Activated CD4-positive, alpha-beta T cell treated with anti-CD3 and anti-CD28 coated beads, Interleukin-2, amount 10 ng/mL, durations not matched to agents 24 days and 14 days (primary cell): ENCODE measurements at places on chromosomes 1 and 21.

GRCh38 chr1:152408664-152409063, 5.4 kb downstream of the CRNN start:
- H3K27me3 ChIP-seq, result peaks cover 16% of the 10 kb centered on the region
- H3K36me3 ChIP-seq, result no peaks in the 10 kb centered on the region
- H3K4me1 ChIP-seq, result no peaks in the 10 kb centered on the region

DNA sequence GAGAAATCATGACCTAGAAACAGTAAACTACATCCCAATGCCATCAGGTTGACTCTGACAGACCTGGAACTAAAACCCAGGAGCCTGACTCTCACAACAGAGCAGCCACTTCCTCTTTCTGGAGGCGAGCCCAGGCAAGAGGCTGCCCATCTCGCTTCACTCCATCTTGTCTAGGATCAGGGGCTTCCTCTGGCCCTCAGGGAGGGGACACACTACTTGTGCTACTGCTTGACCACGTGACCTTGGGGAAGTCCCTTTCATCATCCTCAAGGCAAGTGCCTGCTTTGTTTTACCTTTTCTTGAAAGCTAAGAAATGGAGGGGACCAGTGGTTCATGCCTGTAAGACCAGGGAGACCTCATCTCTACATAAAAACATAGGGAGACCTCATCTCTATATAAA, 2.6 kb upstream of the TENT5B start:
- H3K4me3 ChIP-seq, result no peak overlapping the region
- H3K4me1 ChIP-seq, result peaks cover 3% of the 10 kb centered on the region
- no peaks in the 10 kb centered on the region for H3K36me3 ChIP-seq

DNA sequence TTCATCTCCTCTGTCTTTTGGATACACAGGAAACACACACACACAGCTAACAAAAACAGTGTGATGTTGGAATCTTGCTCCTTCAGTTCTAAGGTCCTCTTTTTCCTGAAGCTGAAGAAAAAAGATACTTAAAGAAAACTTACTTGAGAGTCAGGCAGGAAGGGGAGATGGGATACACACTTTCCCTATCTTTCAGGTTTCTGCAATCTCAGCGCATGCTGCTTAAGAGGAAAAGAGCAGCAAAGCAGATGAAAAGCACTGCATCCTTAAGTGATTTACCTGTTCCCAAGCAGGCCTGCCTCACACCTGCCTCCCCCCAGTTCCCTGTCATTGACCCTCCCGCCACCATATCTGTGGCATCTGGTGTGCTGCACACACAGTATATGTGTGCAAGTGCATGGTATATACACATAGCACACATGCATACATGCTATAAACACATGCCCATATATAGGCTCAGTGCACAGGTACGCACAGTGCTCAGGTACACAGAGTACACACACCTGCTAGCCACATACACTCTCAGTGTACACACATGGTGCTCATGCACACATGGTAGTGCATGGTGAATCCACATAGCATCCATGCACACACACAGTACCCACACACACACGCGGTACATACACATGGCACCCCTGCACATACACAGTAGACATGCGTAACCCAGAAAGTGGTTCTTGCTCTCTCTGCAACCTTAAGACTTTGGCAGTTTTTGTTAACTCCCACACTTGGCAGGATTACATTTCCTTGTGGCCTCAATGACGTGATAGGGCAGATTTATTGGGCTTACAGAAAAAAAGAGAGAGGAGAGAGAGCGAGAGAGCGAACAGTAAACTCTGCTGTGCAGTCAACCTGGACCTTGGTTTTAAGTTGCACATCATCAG, 166.9 kb downstream of the TOMM20 start:
- peak; percentile 70 for DNase-seq
- H3K36me3 ChIP-seq, result peaks cover 7% of the 10 kb centered on the region
- H3K27ac ChIP-seq, result peak overlapping the region; percentile 97
- peak overlapping the region; percentile 79 for H3K4me3 ChIP-seq

DNA sequence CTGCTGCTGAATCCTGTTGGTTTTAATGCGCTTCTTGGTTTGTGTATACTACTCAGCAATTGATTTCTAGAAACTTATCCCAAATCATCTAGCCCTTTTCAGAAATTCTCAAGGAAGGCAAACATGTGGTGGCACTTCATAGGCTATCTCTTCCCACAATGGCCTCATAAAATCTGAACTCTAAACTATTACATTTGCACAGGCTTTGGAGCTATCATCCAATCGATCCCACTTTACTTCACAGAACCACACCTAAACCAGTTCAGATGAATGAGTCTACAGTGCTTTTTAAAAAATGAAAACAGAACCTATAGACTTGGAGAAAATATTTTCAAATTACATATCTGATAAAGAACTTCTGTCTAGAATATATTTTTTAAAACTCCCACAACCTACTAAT, 6.9 kb downstream of the STYXL2 start:
- H3K27ac ChIP-seq, result no peak overlapping the region
- H3K4me3 ChIP-seq, result no peak overlapping the region
- no peaks in the 10 kb centered on the region for H3K36me3 ChIP-seq
- H3K27me3 ChIP-seq, result peaks cover 8% of the 10 kb centered on the region

DNA sequence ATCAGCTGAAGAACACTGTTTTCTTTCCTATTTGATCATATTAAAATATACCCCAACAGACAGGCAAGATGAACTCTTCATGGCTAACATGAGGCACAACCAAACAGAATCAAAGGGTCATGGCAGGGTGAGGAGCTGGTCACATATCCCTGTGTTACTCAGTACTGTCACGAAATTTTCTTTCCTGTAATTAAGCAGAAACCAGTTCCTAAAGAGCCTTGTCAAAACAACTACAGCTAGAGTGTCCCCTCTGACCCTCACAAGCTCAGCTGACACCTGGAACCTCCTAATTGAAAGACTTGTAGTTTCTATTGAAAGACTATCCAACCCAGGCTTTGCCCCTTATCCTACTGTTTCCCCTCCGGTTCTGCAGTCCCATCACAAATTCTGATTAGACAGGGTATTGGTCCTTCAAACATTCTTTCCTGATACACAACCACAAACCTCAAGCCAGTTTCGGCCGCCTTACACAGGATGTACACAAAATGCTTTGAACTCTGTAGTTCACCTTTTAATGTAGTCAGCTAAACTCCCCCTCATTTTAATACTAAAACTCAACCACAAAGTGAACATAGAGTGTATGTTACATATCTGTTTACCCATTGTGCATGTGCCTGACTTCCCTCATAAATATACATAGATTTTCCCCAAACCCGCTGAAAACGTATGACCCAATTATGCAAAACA, 651.9 kb downstream of the MRPL39 start:
- no peak for DNase-seq
- no peaks in the 10 kb centered on the region for H3K4me1 ChIP-seq
- no peaks in the 10 kb centered on the region for H3K27me3 ChIP-seq
- no peak overlapping the region for H3K4me3 ChIP-seq
- H3K27ac ChIP-seq, result no peak overlapping the region
- H3K36me3 ChIP-seq, result no peaks in the 10 kb centered on the region

DNA sequence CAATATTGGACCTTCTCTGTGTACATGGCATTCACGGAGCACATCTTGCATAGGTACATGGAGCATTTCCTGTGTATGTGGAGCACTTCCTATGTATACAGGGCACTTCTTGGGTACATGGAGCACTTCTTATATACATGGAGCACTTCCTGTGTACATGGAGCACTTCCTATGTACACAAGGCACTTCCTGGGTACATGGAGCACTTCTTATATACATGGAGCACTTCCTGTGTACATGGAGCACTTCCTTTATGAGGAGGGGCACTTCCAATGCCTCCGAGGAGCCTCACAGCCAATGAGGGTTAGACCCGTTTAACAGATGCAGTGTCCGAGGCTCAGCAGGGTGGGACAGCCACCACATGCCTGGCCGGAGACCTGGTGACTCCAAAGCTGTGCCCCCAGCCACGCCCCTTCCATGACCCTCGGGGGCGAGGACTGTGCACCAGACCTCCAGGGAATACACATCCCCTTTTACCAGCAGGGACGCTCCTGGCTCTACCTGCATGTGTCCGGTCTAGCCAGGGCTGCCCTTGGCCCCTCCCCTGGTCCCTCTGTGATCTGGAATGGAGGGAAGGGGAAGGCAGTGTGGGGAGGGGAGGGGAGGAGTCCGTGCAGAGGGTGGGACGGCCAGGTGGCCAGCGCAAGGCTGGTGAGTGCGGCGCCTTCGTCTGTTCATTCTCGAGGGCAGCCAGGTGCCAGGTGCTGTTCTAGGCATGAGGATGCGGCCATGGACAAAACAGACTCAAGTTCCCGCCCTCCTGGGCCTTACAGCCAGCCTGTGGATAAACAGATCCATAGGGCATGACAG, 195.1 kb upstream of the TMEM51 start:
- no peaks in the 10 kb centered on the region for H3K27me3 ChIP-seq
- H3K27ac ChIP-seq, result no peak overlapping the region
- H3K4me3 ChIP-seq, result no peak overlapping the region
- H3K36me3 ChIP-seq, result no peaks in the 10 kb centered on the region
- H3K4me1 ChIP-seq, result no peaks in the 10 kb centered on the region

GRCh38 chr1:66261364-66261763, 272.6 kb upstream of the SGIP1 start:
- H3K4me3 ChIP-seq, result peak overlapping the region; percentile 39
- peaks cover 54% of the 10 kb centered on the region for H3K4me1 ChIP-seq
- no peaks in the 10 kb centered on the region for H3K27me3 ChIP-seq

DNA sequence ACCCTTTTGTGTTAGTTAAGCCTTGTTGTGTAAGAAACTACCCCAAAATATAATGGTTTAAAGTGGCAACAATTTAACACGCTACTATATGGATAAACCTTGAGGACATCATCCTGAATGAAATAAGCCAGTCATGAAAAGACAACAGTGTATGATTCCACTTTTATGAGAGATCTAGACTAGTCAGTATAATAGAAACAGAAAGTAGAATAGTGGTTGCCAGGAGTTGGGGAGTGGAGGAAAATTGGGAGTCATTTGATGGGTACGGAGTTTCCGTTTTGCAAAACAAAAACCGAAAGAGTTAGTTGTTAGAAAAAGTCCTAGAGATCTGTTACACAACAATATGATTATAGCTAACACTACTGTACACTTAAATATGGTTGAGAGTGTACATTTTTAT, 16.0 kb upstream of the CHIA start:
- peak overlapping the region; percentile 1 for H3K27ac ChIP-seq
- peak; percentile 68 for DNase-seq
- peak overlapping the region; percentile 8 for H3K4me3 ChIP-seq
- peaks cover 28% of the 10 kb centered on the region for H3K27me3 ChIP-seq

GRCh38 chr1:115505148-115505571, 136.6 kb upstream of the VANGL1 start:
- DNase-seq, result no peak
- no peak overlapping the region for H3K4me3 ChIP-seq
- no peak overlapping the region for H3K27ac ChIP-seq
- peaks cover 10% of the 10 kb centered on the region for H3K27me3 ChIP-seq
- H3K36me3 ChIP-seq, result no peaks in the 10 kb centered on the region
- H3K4me1 ChIP-seq, result no peaks in the 10 kb centered on the region

DNA sequence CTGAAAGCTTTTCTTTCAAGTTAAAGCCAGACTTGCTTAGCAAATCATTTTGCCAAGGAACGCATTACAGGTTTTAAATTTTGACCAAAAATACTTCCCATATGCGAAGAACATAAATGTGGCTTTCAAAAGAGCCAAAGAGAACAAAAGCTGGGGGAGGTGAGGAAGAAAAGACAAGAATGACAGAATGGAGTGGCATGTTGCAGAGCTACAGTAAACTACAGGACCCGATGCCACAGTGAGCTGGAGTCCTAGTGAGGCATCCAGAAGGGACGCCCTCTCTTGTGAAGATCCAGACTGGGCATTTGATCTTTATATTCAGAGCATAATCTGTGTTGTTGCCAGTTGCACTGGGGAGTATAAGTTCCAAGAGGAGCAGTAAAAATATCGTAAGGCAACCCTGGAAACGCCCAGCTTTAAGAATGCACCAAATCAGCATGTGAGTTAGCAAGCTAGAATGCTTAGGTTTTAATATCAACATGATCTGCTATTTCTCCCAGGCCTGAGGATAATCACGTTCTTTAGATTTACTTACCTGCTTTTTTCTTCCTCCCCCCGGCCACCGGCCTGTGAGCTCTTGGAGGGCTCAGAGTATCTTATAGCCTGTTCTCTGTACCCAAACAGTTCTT, 48.4 kb upstream of the HOOK1 start:
- no peak overlapping the region for H3K27ac ChIP-seq
- no peak overlapping the region for H3K4me3 ChIP-seq
- no peaks in the 10 kb centered on the region for H3K4me1 ChIP-seq
- no peak for DNase-seq
- no peaks in the 10 kb centered on the region for H3K36me3 ChIP-seq
- no peaks in the 10 kb centered on the region for H3K27me3 ChIP-seq

GRCh38 chr1:37096523-37096922, 62.2 kb upstream of the GRIK3 start:
- H3K27ac ChIP-seq, result no peak overlapping the region
- H3K36me3 ChIP-seq, result no peaks in the 10 kb centered on the region
- no peak for DNase-seq
- no peaks in the 10 kb centered on the region for H3K4me1 ChIP-seq
- H3K27me3 ChIP-seq, result no peaks in the 10 kb centered on the region

DNA sequence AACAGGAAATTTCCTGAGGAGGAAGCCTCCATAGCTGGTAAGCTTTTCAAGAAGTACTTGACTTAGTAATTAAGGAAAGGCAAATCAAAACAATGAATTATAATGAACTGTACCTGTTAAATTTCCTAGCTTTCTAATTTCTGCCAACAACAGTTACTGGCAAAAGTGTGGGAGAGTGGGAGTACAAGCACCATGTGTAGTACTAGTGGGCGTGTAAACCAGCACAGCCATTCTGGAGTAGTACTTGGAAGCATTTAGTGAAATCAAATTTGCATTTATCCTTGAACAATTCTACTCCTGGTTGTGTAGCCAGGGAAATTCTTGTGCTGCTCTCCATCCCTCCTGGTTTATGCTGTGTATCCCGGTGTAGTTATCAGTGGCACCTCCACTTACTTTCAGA, 190.8 kb downstream of the PRDM2 start:
- no peaks in the 10 kb centered on the region for H3K36me3 ChIP-seq
- no peak overlapping the region for H3K4me3 ChIP-seq
- H3K4me1 ChIP-seq, result no peaks in the 10 kb centered on the region
- no peak for DNase-seq
- H3K27me3 ChIP-seq, result peaks cover 41% of the 10 kb centered on the region

GRCh38 chr1:192766009-192766625, 42.7 kb upstream of the RGS2 start:
- no peaks in the 10 kb centered on the region for H3K36me3 ChIP-seq
- no peak overlapping the region for H3K4me3 ChIP-seq
- peaks cover 2% of the 10 kb centered on the region for H3K4me1 ChIP-seq
- H3K27me3 ChIP-seq, result peaks cover 6% of the 10 kb centered on the region

DNA sequence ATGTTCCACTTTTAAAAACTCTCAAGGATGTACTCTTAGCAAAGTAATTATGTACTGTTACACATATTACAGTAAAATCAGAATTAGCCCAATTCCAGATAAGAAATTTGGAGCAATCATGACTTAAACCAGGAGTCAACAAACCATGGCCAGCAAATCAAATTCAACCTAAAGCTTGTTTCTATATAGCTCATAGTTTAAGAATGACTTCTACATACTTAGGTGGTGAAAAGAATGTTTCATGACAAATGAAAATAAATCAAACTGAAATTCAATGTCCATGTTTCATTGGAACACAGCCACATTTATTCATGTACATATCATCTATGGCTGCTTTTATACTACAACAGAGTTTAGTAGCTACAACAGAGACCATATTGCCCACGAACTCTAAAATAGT, 35.1 kb downstream of the FRRS1 start:
- no peak overlapping the region for H3K4me3 ChIP-seq
- no peaks in the 10 kb centered on the region for H3K36me3 ChIP-seq
- no peak for DNase-seq
- H3K4me1 ChIP-seq, result no peaks in the 10 kb centered on the region
- no peak overlapping the region for H3K27ac ChIP-seq
